Stimulated activated CD8-positive, alpha-beta memory T cell treated with anti-CD3 and anti-CD28 coated beads, Interleukin-12 subunit alpha, Interleukin-12 subunit beta, amount 100 ng/mL, for 1 hour (primary cell): ENCODE measurements at places on chromosomes 2 and 18.

DNA sequence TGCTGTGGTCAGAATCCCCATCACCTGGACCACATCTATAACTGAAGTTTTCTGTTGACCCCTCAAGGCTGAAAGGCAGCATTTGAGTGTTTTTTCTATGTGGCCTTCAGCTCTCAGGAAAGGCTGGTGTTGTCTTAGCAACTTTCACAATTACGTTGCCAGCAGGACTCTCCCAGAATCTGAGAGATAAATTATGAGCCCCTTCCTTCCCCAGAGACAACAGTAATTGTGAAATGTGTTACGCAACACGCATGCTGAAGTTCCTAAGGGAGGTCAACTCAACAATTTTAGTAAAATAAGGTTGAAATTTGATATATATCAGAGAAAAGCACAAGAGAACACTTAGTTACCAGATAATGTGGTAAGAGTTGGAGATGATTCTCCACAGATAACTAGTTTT is 216.5 kb upstream of the SLC8A1 start:
- no peak for DNase-seq

DNA sequence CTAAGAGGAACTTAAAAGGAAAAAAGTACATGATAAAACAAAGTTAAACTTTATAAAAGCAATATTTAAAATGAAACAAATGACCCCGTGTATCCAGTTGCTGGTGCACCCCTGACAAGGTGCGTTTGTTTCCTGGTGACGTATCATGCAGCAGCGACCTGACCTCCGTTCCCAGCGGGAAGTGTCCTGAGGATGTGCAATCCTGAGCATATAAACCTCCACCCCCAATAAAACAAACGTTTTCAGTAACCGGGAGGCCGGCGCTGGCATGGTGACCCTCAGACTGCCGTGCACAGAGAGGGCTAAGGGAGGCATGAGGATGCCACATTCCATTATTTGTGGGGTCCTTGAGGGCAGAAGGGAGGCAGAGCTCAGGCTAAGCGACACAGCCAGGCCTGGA is 14.8 kb downstream of the SLC66A2 start:
- no peak for DNase-seq

- DNase-seq, result no peak
Measured at GRCh38 chr2:54981385-54981784, 68.9 kb downstream of the RTN4 start.

DNA sequence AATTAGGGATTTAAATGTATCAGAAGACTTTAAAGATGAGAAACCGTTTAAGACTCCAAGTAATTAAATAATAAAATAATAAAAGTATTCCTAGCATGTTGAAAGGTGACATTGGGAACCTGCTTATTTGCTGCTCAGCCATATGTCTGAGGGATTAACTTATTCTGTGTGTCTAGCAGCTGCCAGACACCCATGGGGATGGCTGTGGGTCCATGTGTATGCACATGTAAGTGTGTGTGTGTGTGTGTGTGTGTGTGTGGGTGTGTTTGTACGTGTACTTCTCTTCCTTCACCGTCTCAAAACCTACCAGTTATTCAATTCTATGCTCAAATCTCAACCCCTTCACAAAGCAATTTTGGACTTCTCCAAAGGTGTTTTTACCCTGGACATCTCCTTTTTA is 124.5 kb downstream of the SETBP1 start:
- no peak for DNase-seq

DNA sequence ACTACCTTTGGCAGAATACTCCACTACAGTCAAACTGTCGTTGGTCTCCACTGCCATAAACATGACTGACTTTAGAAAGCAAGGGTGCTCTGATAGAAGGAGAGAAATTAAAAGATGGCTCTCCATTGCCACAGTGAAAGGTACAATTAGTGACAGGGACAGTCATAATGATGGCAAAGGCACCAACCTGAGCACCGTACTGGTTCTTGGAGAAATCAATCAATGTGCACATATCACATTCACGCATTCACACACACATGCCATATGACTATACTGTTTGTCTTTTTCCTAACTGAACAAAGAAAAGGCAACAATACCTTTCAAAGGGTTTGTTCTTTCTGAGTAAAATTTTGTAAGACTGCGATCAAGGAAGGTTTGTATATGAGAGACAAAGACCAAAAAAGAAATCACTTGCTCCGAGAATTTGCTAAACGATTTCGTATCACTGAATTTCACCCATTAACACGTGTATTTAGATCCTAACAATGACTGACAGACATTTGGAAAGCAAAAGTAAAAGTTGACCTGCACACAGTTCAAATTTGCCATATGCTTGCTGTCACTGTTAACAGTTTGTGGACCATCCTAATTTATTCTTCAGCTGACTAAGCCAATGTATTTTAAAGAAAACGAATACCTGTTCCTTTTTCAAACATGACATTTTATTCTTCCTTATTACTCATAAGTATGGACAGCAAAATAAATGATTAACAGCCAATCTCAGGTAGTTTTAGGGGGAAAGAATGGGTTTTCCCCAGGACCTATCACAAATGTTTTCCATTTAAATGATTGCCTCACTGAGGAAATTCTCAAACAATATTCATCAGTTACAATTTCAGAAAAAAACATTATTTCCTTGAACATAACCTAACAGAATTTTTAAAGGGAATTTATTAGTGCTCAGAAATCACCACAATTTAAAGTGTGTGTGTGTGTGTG is 644.4 kb downstream of the ZEB2 start:
- DNase-seq, result no peak

DNA sequence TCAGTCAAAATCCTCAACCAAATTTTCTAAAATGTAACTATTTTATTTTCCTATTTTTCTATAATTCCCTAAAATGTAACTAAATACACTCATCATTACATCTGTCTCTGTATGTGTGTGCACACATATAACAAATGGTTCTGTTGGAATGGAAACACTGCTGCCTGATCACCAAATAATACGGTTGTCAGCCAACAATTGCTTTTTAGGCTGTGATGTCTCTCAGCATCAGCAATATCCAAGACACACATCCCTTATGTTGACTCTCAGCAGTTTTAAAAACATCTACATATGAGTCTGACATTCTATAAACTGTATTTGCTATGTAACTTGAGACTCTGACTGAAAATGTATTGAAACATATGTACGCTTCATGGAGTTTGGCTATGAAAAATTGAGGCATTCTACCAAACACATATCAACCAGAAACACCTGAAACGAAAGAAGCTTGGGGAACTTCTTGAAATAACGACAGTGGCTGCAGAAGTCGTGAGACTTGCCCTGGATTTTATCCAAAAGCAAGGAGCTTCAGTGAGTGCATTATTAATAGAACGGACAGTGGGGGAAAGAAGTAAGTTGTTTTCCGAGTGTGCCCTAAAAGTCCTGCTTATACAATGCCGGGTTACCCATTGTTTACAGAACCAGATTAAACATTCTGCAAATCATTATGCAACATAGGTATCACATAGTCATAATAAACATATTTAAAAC is 110.2 kb upstream of the ITGB6 start:
- DNase-seq, result no peak

- DNase-seq, result no peak
Measured at GRCh38 chr2:154706660-154707059, 8.2 kb downstream of the KCNJ3 start.

- DNase-seq, result no peak
Measured at GRCh38 chr2:74149570-74150319, 2.0 kb upstream of the BOLA3 start.

DNA sequence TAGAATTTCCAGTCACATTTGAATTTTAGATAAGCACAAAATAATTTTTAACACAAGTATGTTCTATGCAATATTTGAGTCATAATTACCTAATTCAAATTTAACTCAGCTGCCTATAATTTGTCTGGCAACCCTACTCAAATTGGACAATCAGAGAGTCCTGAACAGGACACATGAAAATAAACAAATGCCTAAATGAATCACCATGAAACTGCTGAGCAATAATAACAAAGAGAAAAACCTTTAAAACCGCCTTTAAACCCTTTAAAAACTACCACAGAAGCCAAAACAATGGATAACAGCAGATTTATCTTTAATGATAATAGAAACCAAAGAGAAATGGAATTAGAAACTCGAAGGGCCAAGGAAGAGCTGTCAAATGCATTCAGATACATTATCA is 39.5 kb downstream of the ARL4C start:
- DNase-seq, result no peak

DNA sequence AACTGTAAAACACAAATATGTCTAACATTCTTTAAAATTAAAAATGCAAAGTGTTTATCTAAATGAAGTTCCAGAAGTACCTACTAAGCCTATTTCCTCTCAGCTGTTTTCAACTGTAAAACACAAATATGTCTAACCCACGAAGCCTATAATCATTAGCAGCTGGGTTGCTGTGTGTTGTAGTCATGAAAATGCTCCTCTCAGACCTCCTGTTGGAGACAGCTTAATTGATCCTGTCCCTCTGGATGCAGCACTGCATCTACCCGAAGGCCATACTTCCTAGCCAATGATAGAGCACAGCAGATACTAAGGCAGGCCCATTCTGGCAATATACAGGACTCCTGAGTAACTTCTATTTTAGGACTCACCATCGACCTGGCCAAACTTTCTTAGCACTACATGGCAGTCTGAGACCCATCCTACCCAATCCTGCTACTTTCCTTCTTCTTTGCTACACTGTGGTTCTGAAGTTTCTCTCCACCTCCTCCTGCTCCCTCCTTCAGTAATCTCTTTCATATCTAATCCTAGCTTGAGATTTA is 92.5 kb upstream of the RBBP8 start:
- DNase-seq, result no peak

GRCh38 chr2:236633775-236634560 is 64.3 kb downstream of the ACKR3 start:
- DNase-seq, result no peak

GRCh38 chr2:9416962-9417316 is 6.4 kb downstream of the ITGB1BP1 start:
- no peak for DNase-seq

DNA sequence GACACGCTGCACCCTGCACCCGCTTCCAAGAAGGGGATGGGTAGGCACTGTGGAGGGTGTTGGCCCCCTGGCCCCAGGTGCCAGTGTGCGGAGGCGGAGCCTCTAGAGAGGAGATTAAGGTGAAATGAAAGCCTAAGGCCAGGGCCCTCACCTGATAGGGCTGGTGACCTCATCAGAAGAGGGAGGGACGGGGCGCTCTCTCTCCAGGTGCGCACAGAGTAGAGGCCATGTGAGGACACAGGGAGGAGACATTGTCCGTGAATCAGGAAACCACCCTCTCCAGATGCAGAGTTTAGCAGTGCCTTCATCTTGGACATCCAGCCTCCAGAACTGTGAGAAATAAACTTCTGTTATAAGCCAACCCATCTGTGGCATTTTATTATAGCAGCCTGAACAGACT is 62.3 kb downstream of the PSMG2 start:
- no peak for DNase-seq

- no peak for DNase-seq
Measured at GRCh38 chr18:46704816-46705215, 47.8 kb upstream of the LOXHD1 start.

- DNase-seq, result no peak
Measured at GRCh38 chr2:241835611-241836010, 23.1 kb downstream of the PDCD1 start.

DNA sequence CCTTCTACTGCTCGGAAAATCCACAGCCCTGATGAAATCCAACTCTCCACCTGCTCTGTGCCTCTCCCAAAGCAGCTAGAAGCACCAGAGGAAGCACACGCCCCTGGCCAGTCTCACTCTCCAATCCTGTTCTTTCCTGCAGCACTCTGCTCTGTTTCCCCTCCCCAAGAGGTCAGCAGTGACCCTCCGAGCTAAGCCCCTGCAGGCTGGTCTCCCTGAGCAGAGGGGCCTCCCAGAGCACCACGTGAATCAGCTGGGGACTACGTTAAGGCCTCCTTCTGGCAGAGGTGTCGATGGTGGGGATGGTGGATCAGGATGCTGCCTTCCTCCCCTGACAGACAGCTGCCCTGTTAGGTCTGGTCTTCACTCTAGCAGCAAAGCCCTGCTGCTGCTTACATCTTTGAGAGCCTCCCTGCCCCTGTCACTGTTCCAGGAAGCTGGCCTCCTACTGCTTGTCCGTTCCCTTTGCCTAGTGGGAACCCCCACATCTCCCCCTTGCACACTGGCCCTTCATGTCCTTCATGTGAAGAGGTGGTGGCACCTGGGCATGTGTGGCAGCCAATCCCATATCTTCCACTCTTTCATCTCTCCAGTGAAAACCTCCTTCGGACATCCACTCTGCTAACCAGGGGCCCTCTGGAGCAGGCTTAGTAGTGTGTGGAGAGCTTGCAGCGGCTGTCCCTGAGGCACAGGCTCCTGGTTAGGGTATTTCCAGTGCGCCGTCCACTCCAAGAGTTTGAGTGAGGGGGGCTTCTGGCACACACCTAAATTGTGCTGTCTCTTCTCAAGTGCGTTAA is 307.5 kb upstream of the HS6ST1 start:
- no peak for DNase-seq

DNA sequence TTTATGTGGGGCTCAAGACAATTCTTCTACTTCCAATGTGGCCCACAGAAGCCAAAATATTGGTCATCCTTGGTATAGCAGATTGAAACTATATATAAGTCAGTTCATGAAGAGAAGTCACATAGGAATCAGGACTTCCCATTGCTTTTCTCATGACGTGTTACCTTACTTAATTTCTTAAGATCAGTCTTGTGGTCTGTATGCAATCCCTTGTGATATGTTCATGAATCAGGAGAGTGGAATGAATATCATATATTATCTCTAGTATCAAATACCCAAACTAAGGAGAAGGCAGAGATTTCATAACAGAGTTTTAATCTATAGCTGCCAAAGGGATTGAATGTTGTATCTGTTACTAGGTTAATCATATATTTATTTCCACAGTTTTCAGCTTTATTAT is 1390.4 kb downstream of the SUCLG1 start:
- DNase-seq, result no peak

DNA sequence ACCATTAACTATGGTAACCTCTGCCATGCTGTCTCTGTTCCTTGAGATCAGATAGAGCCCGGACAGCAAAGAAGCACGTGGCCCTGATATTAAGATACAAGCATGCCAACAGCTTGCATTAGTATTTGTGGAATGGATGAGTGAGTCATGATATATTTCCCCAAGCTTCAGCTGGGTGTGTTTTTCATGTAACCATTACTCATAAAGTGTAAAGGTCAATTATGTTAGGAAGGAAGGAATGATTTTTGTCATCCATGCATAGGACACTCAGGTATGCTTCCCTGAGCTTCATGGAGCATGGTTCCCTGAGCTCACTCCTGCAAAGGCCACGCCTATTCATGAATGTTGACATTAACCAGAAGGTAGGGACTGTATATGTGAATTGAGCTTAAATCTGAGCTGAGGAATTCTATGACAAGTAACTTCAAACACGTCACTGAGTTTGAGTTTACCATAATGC is 74.6 kb downstream of the ARL4C start:
- DNase-seq, result no peak

GRCh38 chr2:65386989-65387388 is 45.4 kb downstream of the SPRED2 start:
- DNase-seq, result no peak
